ENCODE measurements at places on chromosomes 4 and X.

- DNase-seq = peak; percentile 51
Measured at GRCh38 chr4:156968479-156968984, 3.1 kb downstream of the PDGFC start.

GRCh38 chr4:158762553-158762952 is 6.3 kb upstream of the FNIP2 start:
- DNase-seq = no peak

DNA sequence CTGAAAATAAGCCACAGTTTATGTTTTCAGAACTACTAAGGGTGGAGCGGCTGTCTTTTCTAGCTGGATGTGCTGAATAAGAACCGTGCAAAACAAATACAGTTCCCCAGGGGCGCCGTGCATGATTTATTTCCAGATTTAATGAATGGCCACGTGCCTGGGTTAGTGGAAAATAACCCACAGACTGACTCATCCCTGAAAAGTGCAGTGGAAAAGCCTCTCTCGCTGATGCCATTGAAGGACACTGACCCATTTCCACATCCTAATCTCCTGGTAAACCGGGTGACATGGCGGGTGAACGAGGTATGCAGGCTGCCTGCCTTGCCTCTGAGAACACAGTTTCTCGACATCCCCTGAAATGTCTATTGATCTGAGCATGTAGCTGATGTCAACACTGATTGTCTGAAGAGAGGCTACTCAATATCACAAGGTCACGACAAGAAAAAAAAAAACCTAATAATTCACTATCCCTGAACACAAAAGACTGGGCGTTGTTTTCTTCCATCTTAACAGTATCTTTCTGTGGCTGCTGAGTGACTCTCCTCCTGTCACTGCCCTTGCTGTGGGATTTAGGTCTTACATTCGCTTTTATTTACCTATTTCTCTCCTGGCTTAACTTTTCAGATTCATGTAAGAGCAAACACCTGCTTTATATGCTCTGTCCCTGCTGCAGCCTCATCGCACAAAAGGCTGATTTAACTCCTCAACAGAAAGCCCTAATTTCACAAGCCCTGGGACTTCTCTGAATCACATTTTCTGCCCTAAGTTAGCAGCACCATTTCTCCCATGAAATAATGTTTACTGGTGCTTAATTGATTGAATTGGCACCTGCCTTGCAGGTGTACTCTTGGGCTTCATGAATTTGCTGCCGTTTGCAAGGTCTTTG is 76.9 kb upstream of the SCOC start:
- DNase-seq = peak; percentile 44

DNA sequence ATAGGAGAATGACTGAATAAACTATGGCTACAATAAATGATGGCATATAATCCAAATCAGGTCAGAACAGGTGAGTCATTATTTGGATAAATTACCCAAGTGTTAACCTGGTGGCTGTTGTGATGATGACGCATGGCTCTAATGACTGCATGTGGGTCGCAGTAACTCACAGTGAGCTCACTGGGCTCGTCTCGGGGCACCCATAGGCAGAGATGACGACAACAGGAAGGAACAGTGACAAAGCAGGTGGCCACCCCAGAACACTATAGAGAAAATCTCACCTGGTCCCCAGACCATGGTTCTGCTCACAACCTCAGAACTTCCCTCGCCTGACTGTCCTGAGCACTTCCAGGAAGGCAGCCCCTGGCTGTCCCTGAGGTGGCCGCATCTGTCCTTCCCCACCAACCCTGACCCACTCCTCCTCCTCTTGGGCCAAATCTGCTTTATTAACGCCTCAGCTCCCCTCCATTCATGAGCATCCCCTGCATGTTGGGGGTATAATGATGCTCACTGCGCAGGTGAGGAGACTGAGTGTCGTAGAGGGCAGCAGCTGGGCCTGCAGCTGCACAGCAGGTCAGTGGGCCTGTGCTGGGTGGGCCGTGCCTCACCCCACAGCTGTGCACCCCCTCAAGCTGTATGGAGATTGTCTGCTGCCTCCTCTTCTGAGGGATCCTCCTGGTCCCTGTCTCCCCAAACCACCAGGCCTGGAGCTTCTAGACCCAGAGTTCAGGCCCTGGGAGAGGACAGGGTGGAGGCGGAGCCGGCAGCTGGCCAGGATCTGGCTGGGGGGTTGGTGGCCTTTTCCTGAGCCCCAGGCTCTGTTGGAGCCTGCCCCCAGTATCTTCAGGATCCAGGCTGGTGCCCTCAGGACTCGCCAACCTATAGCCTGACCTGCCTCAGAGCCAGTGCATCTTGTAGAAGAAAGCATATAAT is 30.9 kb upstream of the FAM156A start:
- DNase-seq = no peak

- peak; percentile 48 for DNase-seq
Measured at GRCh38 chrX:103254171-103254824, 657 bp downstream of the TCEAL8 start.

GRCh38 chrX:108735091-108735678 is 1.2 kb downstream of the IRS4 start:
- no peak for DNase-seq

DNA sequence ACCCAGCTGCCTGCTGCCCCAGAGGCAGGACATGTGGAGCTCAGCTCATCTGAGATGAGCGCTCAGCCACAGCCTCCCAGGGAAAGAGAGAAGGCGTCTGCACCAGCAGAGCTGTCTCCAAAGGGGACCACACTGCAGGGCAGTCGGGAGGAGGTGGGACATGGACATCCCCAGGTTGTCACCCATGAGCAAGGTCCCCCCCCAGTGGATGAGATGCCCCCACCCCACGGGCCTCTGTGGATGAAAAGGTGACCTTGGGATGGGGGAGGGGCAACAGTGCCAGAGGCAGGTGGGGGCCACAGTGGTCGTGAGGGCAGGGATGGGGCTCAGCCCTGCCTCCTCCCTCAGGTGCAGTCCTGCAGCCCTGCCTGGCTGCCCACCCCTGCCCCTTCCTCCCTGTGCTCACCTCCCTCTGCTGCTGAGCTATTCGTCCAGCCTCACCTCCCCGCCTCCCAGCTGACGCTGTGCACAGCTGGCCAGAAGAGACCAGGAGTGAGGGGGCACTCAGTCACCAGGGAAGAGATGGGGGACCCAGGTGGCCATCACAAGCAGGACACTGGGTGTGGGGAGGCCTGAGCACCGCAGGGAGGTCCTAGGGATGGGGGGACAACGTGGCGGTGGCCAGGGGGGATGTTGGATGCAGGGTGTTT is 9.3 kb downstream of the NKX1-1 start:
- DNase-seq = no peak

GRCh38 chrX:86295293-86295692 is 147.0 kb downstream of the DACH2 start:
- no peak for DNase-seq

DNA sequence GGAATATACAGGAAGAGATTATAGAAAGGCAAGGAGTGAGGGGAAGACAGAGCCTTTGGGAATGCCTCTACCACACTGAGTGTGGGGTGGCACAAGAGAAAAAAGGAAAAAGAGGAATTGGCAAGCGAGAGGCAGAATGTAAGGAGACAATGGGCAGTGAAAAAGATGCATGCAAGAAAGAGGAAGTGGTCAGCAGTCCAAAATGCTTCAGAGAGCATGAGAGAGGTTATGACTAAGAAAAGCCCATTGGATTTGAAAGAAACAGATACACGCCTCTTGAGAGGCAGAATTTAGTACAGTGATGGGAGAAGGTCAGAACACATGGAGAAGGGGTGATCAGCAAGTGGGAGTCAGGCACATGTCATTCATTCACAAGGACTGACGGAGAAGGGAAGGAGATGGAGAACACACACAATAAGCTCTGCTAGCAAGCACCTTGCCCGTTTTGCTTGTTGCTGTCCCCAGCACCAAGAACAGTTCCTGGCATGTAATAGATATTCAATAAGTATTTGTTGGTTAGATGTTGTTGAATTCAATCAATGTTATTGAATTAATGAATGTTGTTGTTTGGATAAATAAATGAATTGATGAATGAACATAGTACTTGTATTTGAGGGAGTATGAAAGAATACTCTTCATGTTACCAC is 6.3 kb downstream of the DCHS2 start:
- no peak for DNase-seq

DNA sequence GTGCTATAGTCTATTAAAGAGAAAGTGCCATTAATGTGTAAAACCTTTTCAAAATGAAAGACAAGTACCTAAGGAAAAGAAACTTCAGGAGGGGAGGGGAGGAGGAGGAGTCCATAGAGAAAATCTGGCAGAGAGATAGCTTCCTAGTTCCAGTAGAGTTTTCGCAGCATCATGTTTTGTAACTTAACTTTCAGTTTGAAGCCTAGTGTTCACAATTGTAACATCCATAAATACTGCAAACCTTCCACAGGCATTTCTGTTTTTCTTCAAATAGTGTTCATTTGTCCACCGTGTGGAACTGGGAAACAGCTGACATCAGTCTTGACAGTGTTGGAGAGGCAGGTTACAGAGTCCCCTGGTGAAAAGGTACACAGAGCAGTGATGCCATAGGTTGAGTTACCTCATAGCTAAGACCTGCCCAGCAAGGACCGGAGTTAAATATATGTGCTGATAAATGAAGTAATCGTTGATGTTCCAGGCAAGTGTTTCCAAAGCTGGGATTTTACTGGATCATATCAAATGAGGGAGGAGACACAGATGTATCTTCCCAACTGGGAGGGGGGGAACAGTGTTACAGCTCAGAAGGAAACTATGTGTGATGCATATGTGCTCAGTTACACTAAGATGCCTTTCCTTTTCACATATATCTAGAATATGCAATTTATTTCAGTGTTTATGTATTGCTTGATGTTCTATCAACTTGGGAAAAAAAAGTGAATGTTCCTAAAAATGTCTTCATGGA is 369.5 kb upstream of the FAM241A start:
- peak; percentile 74 for DNase-seq

GRCh38 chr4:91280551-91281290 is 1023.0 kb upstream of the GRID2 start:
- no peak for DNase-seq

DNA sequence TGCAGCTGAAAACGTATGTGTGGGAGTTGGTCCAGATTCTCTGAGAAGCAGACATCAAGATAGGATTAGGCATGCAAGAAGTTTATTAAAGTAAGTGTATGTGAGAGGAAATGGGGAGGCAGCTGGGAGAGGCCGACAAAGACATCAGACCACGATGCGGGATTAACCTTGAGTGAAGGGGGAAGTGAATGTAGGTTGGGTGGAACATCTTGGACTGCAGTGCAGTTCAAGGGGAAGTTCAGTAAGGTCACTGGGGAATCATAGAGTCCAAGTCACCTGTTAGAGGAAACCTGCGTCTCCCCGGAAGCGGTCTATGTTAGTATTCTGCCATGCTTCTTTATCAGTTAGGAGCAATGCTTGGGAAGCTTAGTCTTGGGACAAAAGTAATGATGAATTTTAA is 22.0 kb downstream of the CXCL8 start:
- DNase-seq = no peak

GRCh38 chrX:18558799-18559198 is 113.1 kb downstream of the RS1 start:
- DNase-seq = no peak

- DNase-seq = no peak
Measured at GRCh38 chrX:110145854-110146253, 142.9 kb downstream of the TMEM164 start.

DNA sequence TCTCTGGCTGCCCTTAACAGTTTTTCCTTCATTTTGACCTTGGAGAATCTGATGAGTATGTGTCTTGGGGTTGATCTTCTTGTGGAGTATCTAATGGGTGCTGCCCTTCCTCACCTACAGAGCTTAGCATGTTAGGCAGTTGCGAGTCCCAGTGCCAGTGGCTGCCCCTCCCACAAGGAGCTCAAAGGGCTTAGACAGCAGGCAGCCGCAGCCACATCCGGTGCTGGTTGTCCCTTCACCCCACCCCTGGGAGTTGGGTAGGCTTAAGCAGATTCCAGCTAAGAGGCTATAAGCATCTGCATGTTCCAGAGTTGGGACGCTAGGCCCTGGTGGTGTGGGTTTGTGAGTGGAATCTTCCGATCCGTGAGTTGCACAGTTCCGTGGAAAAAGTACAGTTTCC is 322.1 kb upstream of the ARX start:
- DNase-seq = no peak

DNA sequence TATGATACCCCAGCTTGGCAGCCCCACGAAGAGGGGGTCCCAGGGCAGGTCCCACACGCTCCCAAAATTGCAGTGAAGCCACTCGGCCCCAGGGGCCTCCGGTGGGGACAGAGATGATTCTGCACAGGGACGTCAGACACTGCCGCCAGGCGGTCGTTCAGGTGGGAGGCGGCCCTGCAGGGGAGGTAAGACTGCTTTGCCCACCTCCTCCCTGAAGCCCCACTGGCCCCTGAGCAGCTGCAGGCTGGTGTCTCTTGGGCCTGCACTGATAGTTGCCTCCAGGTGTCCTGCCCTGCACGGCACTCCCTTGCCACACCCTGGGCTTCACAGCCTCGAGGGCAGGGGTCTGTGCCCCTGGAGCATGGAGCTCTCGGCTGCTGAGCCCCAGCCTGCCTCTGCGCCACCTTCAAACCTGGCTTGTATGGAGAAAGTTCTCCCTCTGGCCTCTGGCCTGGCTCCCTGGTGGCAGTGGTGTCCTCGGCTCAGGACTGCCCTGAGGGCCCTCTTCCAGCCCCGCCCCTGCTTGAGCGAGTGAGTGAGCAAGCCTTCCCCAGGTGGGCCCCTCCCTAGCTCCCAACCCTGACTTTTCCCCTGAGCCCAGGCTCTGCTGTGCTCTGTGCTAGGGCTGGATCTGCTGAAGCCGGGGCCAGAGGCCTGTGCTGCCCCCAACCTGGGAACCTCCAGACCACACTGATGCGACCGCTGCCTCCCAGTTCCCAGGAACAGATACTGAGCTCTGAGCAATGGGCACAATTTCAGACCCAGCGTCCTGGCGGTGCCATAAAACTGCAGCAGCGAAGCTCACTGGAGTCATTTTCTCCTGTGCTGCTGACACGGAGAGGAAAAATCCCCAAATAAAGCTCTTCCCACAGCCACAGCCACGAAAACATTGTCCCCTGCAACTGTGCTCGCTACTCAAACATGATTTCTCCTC is 16.1 kb downstream of the ADRA2C start:
- DNase-seq = no peak

GRCh38 chr4:37793562-37793961 is 32.9 kb upstream of the PGM2 start:
- DNase-seq = no peak

- DNase-seq = no peak
Measured at GRCh38 chr4:61085534-61085933, 114.6 kb upstream of the ADGRL3 start.
